ENCODE measurements at places on chromosomes 5 and 9.

- DNase-seq, result no peak
Observed at GRCh38 chr5:179292681-179293635, 52.3 kb downstream of the ADAMTS2 start.

- no peak for DNase-seq
Observed at GRCh38 chr5:72584466-72584865, 77.3 kb upstream of the ZNF366 start.

DNA sequence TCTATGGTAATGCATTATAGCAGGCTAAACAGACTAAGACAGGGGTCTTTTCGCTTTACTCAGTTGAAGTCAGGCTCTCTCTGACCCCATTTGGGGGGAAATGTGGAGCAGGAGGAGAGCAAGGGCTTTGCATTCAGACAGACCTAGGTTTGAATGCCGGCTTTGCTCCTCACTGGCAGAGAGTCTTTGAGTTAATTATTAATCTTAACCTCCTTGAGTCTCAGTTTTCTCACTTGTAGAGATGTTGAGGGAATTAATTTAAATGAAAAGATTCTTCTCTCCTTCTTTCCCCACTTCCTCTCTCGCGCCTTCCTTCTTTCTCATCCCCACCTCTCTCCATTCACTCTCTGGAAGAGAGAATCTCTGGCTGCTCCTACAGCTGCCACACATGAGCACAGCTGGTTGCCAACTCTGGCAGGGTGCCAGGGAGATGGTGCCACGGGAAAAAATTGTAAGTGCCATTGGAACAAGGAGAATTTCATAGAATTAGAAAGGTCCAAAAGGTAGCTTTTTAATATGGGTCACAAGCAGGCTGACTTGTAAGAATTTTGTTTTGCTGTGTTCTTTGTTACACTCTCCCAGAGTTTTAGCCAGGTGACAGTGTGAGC, 25.2 kb upstream of the GLRA1 start:
- no peak for DNase-seq

DNA sequence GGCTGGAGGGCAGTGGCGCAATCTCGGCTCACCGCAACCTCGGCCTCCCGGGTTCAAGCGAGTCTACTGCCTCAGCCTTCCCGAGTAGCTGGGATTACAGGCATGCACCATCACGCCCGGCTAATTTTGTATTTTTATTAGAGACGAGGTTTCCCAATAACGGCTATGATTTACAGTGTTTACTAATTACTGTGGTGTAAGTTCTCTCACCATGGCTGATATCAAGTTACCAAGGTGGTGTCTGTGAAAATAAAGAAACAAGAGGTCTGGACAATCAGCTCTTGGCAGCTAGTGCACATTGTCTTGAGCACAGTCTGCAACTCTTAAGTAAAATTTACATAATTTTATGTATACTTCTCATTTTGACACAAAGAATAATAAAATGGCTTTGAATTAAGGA, 385.5 kb upstream of the COX7C start:
- DNase-seq, result no peak

- DNase-seq, result no peak
Observed at GRCh38 chr5:116964438-116964837, 389.8 kb upstream of the SEMA6A start.

GRCh38 chr5:140806834-140807775, at the start of gene PCDHA4:
Gene PCDHA4, plus strand, starts transcription at chr5:140807068.
- DNase-seq, result peak; percentile 29

DNA sequence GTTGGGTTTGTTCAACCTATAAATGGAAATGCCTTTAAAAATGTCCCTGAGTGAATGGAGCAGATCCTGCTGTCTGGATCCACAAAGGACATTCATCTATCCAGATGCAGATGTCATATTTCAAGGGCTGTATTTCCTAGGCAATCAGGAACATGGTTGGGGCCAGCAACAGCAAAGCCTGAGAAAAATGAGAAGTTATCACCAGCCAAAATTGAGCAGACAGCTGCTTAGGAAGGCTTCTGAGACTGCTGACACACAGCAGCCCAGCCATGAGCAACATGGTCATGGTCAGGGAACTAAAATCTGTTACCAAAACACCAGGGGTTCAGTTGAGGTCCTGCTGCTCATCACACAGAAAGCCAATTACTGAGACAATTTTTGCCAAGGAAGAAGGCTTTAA, 9.2 kb upstream of the IL7R start:
- no peak for DNase-seq

DNA sequence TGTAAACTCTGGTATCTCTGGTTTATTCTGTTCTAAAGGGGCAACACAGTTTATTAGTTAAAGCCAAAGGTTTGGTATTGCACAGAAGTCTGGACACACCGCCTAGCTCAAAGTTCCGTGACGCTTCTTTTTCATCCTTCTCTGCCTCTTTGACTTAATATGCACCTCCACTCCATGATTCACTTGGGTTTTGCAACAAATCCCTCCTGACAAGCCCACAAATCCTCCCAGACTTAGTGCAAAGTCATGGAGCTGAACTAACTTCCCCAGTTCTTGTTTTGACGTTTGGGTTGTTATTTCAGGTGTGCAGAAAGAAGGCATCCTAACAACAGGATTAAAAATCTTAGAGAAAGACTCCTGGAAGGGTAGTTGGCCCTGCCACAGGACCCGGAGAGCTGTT, 441.6 kb upstream of the DMAC1 start:
- no peak for DNase-seq

DNA sequence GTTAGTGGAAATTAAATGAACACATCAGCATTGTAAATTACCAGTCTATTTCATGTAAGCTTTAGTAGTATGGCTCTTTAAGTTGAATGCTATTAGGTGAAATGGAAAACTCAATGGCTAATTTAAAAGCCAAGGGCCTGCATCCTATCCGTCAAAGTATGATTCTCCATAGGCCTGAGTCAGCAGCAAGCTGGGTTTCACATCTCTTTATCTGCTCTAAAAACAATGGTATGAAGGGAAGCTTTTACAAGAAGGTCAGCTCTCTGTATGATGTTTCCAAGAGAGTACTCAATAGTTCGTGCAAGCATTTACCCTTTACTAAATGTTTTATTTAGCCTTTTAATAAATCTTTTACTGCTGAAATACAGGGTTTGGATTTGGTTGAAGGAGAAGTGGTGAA, 62.8 kb downstream of the MAP1B start:
- DNase-seq, result no peak

DNA sequence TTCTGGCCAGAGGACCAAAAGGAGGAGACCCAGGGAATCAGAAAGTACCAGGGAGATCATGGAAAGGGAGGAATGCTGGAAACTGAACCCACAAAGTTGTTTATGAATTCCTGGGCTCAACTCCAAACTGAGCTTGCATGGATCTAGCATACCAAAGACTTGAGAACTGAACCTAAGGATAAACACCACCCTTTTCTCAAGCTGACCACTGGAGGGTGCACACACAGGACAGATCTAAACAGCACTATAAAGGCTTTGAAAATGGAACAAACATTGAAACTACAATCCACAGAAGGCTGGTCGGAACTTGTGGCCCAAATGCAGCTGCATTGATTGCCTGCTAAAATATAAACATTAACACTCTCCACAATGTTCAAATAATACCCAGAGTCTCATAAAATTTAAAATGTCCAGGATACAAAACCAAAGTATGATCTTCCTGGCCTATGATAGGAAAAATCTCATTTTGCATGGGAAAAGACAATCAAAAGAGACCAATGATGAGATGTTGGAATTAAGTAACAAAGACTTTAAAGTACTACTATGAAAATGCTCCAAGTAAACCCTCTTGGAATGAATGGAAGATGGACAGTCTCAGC, 15.6 kb upstream of the IRF1 start:
- DNase-seq, result no peak

GRCh38 chr9:87324613-87325194, 173.0 kb upstream of the DAPK1 start:
- no peak for DNase-seq

DNA sequence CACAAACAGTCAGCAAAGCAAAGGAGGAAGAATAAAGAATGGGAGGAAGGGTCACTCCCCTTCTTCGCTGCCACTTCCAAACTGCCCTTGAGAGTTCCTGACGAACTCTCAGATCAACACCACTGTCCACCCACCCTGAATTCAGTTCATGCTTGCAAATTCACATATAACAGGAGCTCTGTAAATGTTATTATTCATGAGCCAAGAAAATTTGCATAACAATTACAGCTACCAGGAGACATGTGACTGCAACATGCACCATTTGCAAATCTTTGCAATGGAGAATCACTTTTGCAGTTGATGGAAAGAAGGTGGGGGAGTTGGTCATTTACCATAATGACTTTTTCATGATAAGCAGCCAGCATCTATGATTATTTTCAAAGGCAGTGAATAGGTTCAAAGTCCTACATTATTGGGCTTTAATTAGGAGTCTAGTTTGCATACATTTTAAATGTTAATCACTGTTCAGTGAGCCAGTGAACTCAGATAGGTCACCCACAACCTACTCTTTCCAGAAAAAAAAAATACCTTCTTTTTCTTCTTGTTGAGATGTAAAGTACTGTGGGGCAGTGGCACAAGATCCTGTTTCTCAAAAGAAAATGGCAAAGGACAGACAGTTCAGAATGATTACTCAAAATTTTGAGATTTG, 149.7 kb downstream of the CAAP1 start:
- no peak for DNase-seq

GRCh38 chr5:146644831-146645230, 128.8 kb upstream of the GPR151 start:
- DNase-seq, result no peak

GRCh38 chr9:7622481-7622880, 177.1 kb downstream of the DMAC1 start:
- DNase-seq, result no peak

DNA sequence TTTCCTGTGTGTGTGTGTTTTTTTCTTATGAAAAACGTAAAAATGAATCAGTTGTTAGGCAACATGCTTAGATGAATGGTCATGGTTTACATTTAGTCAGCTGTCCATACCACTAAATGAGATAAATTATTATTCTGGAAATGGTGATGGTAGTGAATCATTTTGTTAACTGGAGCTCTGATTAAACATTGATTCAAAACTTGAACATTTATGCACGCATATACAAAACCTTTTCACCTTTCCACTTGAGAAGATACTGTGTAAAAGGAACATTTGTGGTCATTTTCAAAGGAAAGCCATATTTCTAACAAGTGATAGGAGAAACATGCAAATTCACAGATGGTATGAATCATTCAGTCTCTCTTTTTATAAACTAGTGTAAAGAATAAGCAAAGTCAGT, 162.0 kb downstream of the SLC25A46 start:
- DNase-seq, result no peak

DNA sequence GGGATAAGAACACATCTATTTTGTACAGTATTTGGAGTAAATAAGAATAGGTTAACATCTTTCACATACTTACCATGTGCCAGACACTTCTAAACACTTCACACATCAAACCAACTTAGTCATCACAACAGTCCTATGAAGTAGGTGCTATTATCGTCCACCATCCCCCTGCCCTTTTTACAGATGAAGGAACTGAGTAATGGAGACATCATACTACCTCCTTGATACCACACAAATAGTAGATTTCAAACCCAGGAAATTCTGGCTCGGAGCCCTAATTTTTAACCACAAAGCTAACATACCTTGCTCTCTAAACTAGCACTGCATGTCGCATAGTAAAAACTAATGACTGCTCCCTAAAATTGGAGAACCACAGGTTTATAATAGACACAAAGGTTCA, 4.2 kb upstream of the ZNF366 start:
- DNase-seq, result no peak
